ENCODE measurements at places on chromosomes 6 and 20.

DNA sequence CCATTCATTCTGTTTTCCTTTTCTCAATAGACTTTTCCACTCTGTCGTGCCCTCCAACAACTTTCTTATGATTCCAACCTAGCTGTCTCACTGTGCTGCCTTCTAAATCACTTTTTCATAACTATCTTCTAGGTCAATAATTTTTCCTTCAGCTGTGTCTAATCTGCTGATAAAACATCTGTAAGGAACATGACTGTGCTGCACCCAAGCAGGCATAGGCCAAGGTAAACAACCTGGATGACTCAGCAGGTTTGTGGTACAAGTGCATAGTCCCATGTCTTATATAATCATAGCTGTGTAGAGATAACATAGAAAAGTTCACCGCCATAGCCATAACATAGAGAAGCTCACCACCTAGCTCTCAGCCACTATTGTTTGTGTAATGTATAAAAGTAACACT lies 332.3 kb downstream of the PLCB1 start:
- DNase-seq: no peak

- no peak for DNase-seq
Observed at GRCh38 chr6:12608016-12608860, 108.3 kb upstream of the PHACTR1 start.

GRCh38 chr6:36913082-36913481 lies 27.3 kb downstream of the C6orf89 start:
- no peak for DNase-seq

- peak; percentile 79 for DNase-seq
Observed at GRCh38 chr6:71886184-71887005, at the start of gene RIMS1. RIMS1 (plus strand) TSS chr6:71886550; CDS start chr6:71887024, 474 bp downstream.

DNA sequence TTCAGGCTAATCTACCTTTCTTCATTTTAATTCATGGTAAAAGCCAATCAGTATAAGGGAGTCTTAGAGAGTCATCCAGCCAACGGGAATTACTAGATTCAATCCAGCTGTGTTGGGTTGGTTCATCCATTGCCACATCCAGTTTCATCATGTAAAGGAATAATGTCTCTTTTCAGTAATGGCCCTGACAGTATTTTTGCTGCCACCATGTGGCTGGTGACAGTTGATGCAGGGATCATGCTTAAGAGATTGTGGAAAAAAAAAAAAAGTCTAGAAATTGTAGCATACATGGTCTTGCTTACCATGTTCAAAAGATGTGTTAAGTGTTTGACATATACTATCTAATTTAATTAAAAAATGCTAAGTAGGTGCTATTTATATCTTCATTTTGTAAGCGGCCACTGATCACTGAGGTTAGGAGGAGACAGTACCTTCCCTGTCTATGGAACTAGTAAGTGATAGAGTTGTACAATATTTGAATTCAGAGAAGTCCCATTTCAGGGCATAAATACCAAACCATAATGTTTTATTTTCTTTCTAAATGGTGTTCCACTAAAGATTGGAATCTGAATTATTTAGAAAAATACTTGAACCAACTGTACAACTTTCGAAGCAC lies 135.9 kb downstream of the KHDRBS2 start:
- DNase-seq: peak; percentile 48

All from iPS-NIHi11 (cell line).